ENCODE measurements at places on chromosomes 13 and 19. TPM values are rescaled to one million over a fixed set of nuclear protein-coding genes. Genes with fewer than 3 reads are reported as not detected.

JAK3 gene
- 3.1 TPM for total RNA-seq

NCCRP1 gene
- total RNA-seq: 7.8 TPM

LRCH1 gene
- 7.3 TPM for total RNA-seq

ZNF575 gene
- 0.52 TPM for total RNA-seq

ZFP82 gene
- 0.78 TPM for total RNA-seq

OR7C1 gene
- not detected for total RNA-seq

DCT gene
- total RNA-seq: 0.78 TPM

METTL21C gene
- total RNA-seq: not detected

FGF21 gene
- not detected for total RNA-seq

KIR2DL3 gene
- total RNA-seq: not detected

ZNF878 gene
- 0.26 TPM for total RNA-seq

ZFP28 gene
- total RNA-seq: 5.2 TPM

TRPC4 gene
- total RNA-seq: 2.6 TPM

MEIOSIN gene
- total RNA-seq: not detected

SYNE4 gene
- 4.9 TPM for total RNA-seq

ZNF234 gene
- 4.9 TPM for total RNA-seq

MEF2B gene
- total RNA-seq: not detected

LATS2 gene
- 12.2 TPM for total RNA-seq

PRR20E gene
- total RNA-seq: not detected

TSKS gene
- 0.52 TPM for total RNA-seq

MAP2K7 gene
- total RNA-seq: 34.9 TPM

ZNF566 gene
- 9.9 TPM for total RNA-seq

GPC5 gene
- not detected for total RNA-seq

IGFLR1 gene
- total RNA-seq: 6.0 TPM

HCN2 gene
- 0.26 TPM for total RNA-seq

B3GNT8 gene
- total RNA-seq: 3.6 TPM

ZNF583 gene
- 2.6 TPM for total RNA-seq

CRB3 gene
- 35.8 TPM for total RNA-seq

PINLYP gene
- total RNA-seq: not detected

ELANE gene
- total RNA-seq: not detected

NLRP11 gene
- not detected for total RNA-seq

ZNF730 gene
- total RNA-seq: not detected

CPAMD8 gene
- 2.0 TPM for total RNA-seq

FGF22 gene
- total RNA-seq: not detected

CXCL17 gene
- 6.3 TPM for total RNA-seq

SPC24 gene
- 6.9 TPM for total RNA-seq

SLC25A15 gene
- 4.6 TPM for total RNA-seq

RUBCNL gene
- 2.1 TPM for total RNA-seq

Measured in body of pancreas (tissue), 4 donors.